Esophagus squamous epithelium (tissue), 5 donors: ENCODE measurements at places on chromosomes 12 and 14.

- no peak for DNase-seq
- H3K27ac ChIP-seq, result no peak overlapping the region
- H3K4me1 ChIP-seq, result no peaks in the 10 kb centered on the region
- H3K4me3 ChIP-seq, result no peak overlapping the region
These were observed 366.6 kb downstream of the EMP1 start for GRCh38 chr12:13562915-13563742.

GRCh38 chr12:12017135-12017581 is 53.6 kb upstream of the BCL2L14 start:
- DNase-seq, result no peak
- H3K4me3 ChIP-seq, result no peak overlapping the region
- no peak overlapping the region for H3K27ac ChIP-seq
- H3K27me3 ChIP-seq, result no peaks in the 10 kb centered on the region

GRCh38 chr14:103627073-103628025 is 1.7 kb upstream of the KLC1 start:
- peaks cover 13% of the 10 kb centered on the region for H3K36me3 ChIP-seq
- DNase-seq, result no peak
- peaks cover 39% of the 10 kb centered on the region for H3K4me1 ChIP-seq
- no peaks in the 10 kb centered on the region for H3K27me3 ChIP-seq
- peak overlapping the region; percentile 98 for H3K27ac ChIP-seq
- H3K4me3 ChIP-seq, result no peak overlapping the region

GRCh38 chr12:60100160-60100559 is 504.3 kb downstream of the SLC16A7 start:
- H3K27ac ChIP-seq, result no peak overlapping the region
- no peak overlapping the region for H3K4me3 ChIP-seq
- H3K36me3 ChIP-seq, result no peaks in the 10 kb centered on the region
- H3K4me1 ChIP-seq, result no peaks in the 10 kb centered on the region
- H3K27me3 ChIP-seq, result no peaks in the 10 kb centered on the region
- DNase-seq, result no peak

GRCh38 chr14:23613242-23614070 is 22.7 kb upstream of the DHRS2 start:
- no peak for DNase-seq
- H3K4me1 ChIP-seq, result peaks cover 16% of the 10 kb centered on the region
- H3K27ac ChIP-seq, result no peak overlapping the region
- no peaks in the 10 kb centered on the region for H3K36me3 ChIP-seq

DNA sequence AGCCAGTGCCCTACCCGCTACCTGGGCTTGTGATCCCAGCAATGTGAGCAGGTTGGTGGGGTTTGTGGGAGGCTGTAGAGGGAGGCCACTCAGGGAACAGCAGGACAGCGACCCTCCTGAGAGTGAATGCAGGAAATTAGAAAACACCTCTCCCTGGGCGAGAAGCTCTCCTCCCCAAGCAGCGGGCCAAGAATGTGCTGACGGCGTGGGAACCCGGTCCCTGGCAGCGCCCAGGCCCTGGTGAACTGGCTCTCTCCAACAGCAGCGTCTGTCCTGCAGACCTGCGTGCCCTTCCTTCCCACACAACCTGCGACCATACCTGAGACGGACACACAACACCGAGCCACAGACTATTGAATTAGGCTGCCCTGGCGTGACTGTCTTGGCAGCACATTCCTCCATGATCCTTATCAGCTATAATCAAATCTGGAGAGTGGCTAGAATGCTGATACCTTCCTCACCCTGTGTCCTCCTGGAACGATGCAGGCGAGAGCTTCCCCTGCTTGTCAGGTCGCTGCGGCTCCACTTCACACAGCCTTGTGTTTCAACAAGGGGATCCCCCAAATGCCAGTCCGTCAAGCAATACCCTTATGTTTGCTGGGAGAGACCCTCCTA is 114.8 kb upstream of the GSC start:
- no peaks in the 10 kb centered on the region for H3K36me3 ChIP-seq
- no peak overlapping the region for H3K27ac ChIP-seq
- no peak overlapping the region for H3K4me3 ChIP-seq
- H3K4me1 ChIP-seq, result no peaks in the 10 kb centered on the region

- H3K36me3 ChIP-seq, result peaks cover 3% of the 10 kb centered on the region
- no peak for DNase-seq
- no peak overlapping the region for H3K27ac ChIP-seq
These were observed 97.2 kb downstream of the FBXL14 start for GRCh38 chr12:1497161-1497560.

DNA sequence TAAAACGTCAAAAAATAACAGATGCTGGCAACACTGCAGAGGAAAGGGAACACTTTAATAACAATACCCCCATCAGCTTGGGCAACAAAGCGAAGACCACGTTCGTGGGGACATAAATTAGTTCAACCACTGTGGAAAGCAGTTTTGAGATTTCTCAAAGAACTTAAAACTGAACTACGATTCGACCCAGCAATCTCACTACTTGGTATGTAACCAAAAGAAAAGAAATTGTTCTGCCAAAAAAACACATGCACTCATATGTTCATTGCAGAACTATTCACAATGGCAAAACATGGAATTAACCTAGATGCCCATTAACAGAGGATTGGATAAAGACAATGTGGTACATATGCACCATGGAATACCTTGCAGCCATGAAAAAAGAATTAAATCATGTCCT is 81.2 kb upstream of the RAP1B start:
- H3K27me3 ChIP-seq, result no peaks in the 10 kb centered on the region
- peaks cover 7% of the 10 kb centered on the region for H3K4me1 ChIP-seq
- no peak for DNase-seq
- no peaks in the 10 kb centered on the region for H3K36me3 ChIP-seq
- no peak overlapping the region for H3K4me3 ChIP-seq
- no peak overlapping the region for H3K27ac ChIP-seq

GRCh38 chr12:90940872-90941499 is 14.0 kb downstream of the CCER1 start:
- no peaks in the 10 kb centered on the region for H3K27me3 ChIP-seq
- no peak for DNase-seq
- no peak overlapping the region for H3K27ac ChIP-seq
- H3K36me3 ChIP-seq, result no peaks in the 10 kb centered on the region

DNA sequence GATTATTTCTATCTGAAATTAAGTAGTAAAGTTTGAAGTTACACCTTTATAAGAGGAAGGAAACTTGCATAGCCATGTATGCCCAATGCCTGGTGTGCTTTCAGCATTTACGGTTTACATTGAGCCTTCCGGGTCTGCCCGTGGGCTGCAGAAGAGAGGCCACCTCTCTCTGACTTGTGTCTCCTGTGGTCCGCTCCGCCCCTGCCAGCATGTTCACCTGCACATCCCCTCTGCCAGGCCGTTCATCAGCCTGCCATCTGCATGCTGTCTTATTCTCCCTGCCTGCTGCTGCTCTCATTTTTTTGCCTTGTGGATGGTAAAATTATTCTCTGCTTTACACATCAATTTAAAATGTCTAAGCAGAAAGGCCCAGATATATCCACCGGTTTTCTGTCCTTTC is 41.5 kb upstream of the DYNC1H1 start:
- H3K27me3 ChIP-seq, result no peaks in the 10 kb centered on the region
- H3K36me3 ChIP-seq, result peaks cover 69% of the 10 kb centered on the region
- DNase-seq, result no peak
- no peak overlapping the region for H3K4me3 ChIP-seq
- H3K4me1 ChIP-seq, result peaks cover 5% of the 10 kb centered on the region

- no peak for DNase-seq
- H3K27me3 ChIP-seq, result no peaks in the 10 kb centered on the region
- no peaks in the 10 kb centered on the region for H3K4me1 ChIP-seq
- H3K27ac ChIP-seq, result no peak overlapping the region
These were observed 127.5 kb downstream of the TGFB3 start for GRCh38 chr14:75854111-75854799.

DNA sequence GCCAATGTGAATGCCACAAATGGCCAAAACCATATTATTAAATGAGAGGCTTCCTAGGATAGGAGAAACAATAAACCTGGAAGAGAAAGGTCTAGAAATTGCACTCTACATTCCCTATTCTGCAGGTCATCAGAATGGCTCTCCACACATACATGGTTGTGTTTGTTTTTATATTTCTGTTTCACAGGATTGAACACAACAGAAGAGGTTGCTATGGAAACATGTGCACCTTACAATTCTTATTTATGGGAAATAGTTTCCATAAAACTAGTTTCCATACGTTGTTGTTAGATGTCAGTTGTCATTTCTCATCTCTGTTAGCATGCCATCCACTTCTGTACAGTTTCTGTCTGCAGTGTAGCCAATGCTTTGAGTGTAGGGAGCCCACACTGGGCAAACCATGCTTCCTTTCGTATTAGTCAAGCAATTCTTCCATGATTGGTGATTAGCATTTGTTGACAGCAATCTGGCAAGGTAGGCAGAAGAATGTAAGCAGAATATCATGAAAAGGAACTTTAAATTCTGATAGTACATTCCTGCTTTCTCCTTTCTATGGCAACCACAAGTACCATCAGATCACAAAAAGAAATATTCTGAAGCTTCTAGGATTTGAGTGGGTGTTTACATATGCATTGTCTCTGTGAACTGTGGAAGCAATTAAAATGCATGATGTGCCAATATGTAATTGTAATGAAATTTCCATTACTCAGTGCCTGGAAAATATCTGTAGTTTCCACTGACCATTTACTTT is 141.6 kb upstream of the AVPR1A start:
- no peaks in the 10 kb centered on the region for H3K4me1 ChIP-seq
- no peaks in the 10 kb centered on the region for H3K36me3 ChIP-seq
- H3K27me3 ChIP-seq, result no peaks in the 10 kb centered on the region
- no peak overlapping the region for H3K27ac ChIP-seq
- H3K4me3 ChIP-seq, result no peak overlapping the region

- no peak for DNase-seq
- no peak overlapping the region for H3K4me3 ChIP-seq
- peak overlapping the region; percentile 16 for H3K27ac ChIP-seq
- no peaks in the 10 kb centered on the region for H3K27me3 ChIP-seq
- H3K4me1 ChIP-seq, result peaks cover 3% of the 10 kb centered on the region
These were observed 25.6 kb upstream of the ARID4A start for GRCh38 chr14:58272588-58273372.

DNA sequence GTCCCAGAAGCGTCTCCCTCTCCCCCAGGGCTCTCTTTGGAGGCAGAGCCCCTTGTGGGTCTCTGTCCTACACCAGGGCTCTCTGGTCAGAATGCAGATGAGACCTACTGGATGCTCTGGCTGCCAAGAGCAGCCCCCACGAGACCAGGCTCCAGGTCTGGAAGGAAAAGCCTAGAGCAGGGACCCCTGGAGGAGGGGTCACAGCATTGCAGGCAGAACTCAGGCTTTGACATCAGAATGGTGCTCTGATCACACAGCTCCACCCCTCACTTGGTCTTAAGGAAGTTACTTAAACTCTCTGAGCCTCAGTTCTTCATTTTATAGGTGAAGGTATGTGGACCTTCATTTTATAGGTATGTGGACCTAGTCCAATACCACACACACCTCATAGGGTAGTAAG is 83.1 kb downstream of the ARL6IP4 start:
- H3K27ac ChIP-seq, result peak overlapping the region; percentile 62
- H3K4me3 ChIP-seq, result no peak overlapping the region
- H3K36me3 ChIP-seq, result no peaks in the 10 kb centered on the region
- H3K4me1 ChIP-seq, result peaks cover 79% of the 10 kb centered on the region

GRCh38 chr12:91732086-91732485 is 413.6 kb downstream of the BTG1 start:
- H3K36me3 ChIP-seq, result no peaks in the 10 kb centered on the region
- H3K27ac ChIP-seq, result no peak overlapping the region
- H3K4me1 ChIP-seq, result no peaks in the 10 kb centered on the region
- no peak for DNase-seq
- H3K4me3 ChIP-seq, result no peak overlapping the region
- no peaks in the 10 kb centered on the region for H3K27me3 ChIP-seq

DNA sequence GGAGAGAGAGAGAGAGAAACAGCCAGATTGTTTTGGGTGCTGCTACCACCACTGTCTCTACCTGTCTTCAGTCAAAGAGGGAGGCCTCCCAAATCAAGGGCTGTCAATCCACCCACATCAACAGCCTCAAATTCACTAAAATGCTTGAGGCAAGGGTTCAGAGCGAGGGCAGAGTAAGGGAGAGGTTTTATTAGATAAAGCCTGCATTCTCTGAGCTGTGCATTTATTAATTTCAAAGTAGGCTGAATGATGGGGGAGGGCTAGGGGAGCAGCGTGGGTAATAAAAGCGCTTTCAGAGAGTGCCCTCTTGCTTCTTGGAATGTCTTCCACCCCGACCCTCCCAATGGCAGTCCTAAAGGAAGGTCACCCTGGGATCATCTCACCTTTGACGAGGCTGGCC is 636.5 kb upstream of the TBX3 start:
- no peak overlapping the region for H3K4me3 ChIP-seq
- no peak overlapping the region for H3K27ac ChIP-seq
- H3K4me1 ChIP-seq, result no peaks in the 10 kb centered on the region

GRCh38 chr12:132825089-132825488 is 3.6 kb downstream of the GOLGA3 start:
- H3K27ac ChIP-seq, result no peak overlapping the region
- peaks cover 11% of the 10 kb centered on the region for H3K36me3 ChIP-seq
- H3K4me1 ChIP-seq, result peaks cover 59% of the 10 kb centered on the region

GRCh38 chr12:6322352-6322751 is 11.9 kb downstream of the PLEKHG6 start:
- H3K27ac ChIP-seq, result peak overlapping the region; percentile 73
- H3K36me3 ChIP-seq, result peaks cover 49% of the 10 kb centered on the region
- no peaks in the 10 kb centered on the region for H3K27me3 ChIP-seq
- DNase-seq, result no peak

DNA sequence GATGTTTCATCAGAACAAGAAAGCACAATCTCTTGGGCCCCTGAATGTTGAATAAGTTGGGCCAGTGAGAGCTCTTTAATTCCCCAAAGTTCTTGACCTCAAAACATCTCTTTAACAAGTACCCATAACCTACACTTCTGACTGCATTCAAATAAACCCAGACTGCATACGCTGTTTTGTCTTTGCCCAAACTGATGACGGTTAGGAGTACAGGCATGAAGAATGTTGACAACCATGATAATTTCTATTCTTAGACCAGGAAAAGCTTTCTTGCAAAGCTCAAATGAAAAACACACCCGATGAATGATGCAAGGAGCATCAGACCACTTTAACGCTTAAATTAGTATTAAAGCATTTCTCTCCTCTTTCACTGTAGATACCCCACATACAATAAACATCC is 11.7 kb upstream of the RAB3IP start:
- no peaks in the 10 kb centered on the region for H3K4me1 ChIP-seq
- no peak overlapping the region for H3K27ac ChIP-seq
- no peaks in the 10 kb centered on the region for H3K27me3 ChIP-seq
- H3K36me3 ChIP-seq, result no peaks in the 10 kb centered on the region

- no peaks in the 10 kb centered on the region for H3K27me3 ChIP-seq
- H3K36me3 ChIP-seq, result peaks cover 99% of the 10 kb centered on the region
- DNase-seq, result no peak
- H3K4me3 ChIP-seq, result no peak overlapping the region
- no peak overlapping the region for H3K27ac ChIP-seq
These were observed 33.3 kb upstream of the ALDH2 start for GRCh38 chr12:111733340-111733915.
